ENCODE measurements at places on chromosomes 16 and 17.

DNA sequence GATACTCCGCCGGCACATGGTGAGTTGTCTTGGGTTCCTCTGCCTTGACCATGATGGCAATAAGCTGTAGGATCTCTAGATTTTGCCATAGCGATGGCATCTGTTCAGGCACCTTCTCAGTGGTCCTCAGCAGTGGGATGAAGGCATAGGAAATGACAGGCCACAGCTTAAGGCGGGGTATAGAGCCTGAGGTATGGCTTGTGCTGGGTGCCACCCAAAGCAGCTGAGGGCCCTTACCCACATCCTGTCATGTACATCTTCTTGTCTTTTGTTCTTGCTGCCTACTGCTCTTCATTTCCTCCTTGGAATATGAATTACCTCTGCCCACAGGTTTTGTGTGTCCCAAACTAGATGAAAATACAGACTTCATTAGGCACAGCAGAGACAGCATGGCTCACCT is 29.5 kb downstream of the KAT7 start:
- no peak for DNase-seq

DNA sequence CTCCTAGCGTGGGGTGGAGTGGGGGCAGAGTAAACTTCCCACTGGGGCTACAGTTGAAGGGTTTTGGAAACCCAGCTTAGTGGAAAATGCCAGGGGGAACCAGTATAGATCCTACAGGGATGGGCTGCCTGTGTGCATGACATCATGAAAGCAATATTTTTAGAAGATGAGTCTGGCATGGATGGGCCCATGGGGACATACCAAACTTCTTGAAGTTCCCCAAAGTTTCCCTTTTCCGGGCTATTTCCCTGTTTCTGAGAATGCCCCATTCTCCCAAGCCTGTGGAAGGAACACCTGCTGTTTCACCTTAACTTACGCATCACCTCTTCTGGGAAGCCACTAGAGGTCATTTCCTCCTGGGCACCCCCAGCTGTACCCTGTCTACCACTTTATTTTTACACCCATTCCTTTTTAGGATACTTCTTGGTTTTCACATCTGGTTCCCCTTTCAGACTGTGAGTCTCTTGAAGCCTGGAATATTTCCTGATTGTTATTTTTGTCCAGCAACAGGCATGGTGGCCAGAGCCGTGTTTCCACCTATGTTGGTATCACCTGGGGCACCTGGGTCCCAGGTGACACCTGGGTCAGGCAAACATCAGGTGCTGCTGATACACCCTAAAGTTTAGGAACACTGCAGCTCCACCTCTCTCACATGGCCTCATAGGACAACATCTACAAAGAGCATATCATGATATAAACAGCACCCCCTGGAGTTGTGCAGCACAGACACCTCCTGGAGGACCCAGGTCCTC is 9.8 kb downstream of the SOCS3 start:
- no peak for DNase-seq

GRCh38 chr16:81817789-81818567 is 38.9 kb downstream of the PLCG2 start:
- no peak for DNase-seq

DNA sequence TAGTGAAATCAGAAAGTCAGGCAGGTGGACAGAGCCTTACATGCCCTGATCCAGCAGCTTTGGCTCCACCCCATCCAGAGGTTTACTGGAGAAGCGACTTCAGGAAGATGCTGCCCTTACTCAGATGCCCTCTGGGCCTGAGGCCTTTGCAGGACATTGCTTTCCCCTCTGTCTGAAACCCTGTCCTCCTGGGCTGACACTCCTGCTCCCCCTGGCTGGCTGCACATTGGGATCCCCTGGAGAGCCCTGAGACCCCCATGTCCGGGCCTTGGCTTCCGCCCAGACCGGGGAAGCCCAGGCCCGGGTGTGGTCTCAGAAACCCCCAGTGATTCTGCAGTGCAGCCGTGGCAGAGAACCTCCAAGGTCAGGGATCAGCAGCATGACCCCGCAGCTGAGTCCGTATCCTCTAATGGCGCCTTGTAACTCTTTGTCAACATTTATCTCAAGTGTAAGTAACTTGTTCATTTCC is 36.6 kb downstream of the BCO1 start:
- no peak for DNase-seq

- DNase-seq, result no peak
Observed at GRCh38 chr17:80252871-80253270, 7.8 kb upstream of the RNF213 start.

- DNase-seq, result no peak
Observed at GRCh38 chr16:28205117-28205899, 6.5 kb downstream of the XPO6 start.

DNA sequence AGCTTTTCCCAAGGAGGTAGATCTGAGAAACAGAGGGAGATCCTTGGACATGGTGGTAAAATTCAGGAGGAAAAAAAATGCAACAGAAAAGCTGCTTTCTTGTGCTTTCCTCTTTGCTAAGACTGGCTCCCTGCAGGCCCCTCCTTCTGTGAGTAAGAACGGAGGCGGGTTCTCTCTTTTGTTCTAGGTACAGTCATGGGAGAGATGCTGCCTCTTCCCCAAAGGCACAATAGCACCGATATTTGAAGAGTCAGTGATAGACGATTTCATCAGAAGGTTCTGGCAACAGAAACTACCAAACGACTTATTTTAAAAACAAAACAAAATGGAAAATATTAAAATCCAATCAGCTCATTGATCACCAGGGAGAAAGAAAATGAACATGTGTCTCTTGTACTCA is 32.6 kb upstream of the KIFC3 start:
- no peak for DNase-seq

- peak; percentile 5 for DNase-seq
Observed at GRCh38 chr16:51994597-51994996, 552.3 kb downstream of the TOX3 start.

DNA sequence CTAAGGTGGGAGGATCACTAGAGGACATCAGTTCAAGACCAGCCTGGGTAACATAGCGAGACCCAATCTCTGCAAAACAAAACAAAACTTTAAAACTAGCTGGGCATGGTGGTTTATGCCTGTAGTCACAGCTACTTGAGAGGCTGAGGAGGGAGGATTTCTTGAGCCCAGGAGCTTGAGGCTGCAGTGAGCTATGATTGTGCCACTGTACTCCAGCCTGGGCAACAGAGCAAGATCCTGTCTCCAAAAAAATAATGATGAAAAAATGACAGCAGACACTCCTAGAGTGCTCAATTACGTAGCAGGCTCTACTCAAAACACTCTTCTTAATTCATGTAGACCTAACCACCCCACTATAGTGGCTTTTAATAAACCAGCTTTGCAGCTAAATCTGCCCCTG is 12.9 kb downstream of the ERN2 start:
- no peak for DNase-seq

Measured in AG10803 (cell line).